ENCODE measurements at places on chromosomes 1 and 21. TPM values are rescaled to one million over a fixed set of nuclear protein-coding genes. Genes with fewer than 3 reads are reported as not detected.

The L1TD1 gene
- 0.43 TPM for total RNA-seq

The DMBX1 gene
- total RNA-seq: not detected

The FAM151A gene
- total RNA-seq: not detected

The NADK gene
- total RNA-seq: 71.3 TPM

The COL24A1 gene
- 0.23 TPM for total RNA-seq

The SCAMP3 gene
- total RNA-seq: 61.1 TPM

The HEATR1 gene
- 24.9 TPM for total RNA-seq

The PTGFR gene
- 17.0 TPM for total RNA-seq

The TEKT2 gene
- total RNA-seq: not detected

The AGMAT gene
- 0.26 TPM for total RNA-seq

The RER1 gene
- total RNA-seq: 67.3 TPM

The PSMB2 gene
- 35.3 TPM for total RNA-seq

The LCE5A gene
- not detected for total RNA-seq

The AMY1B gene
- total RNA-seq: not detected

The S100A3 gene
- 2.5 TPM for total RNA-seq

The TRIM67 gene
- total RNA-seq: 0.09 TPM

The HTR6 gene
- not detected for total RNA-seq

The KCNE1 gene
- not detected for total RNA-seq

The DFFB gene
- total RNA-seq: 3.5 TPM

The NUP133 gene
- 25.4 TPM for total RNA-seq

The TSTD1 gene
- 37.9 TPM for total RNA-seq

The C1orf53 gene
- total RNA-seq: 14.1 TPM

The OR2T33 gene
- total RNA-seq: not detected

The DPT gene
- 3.0 TPM for total RNA-seq

The EBNA1BP2 gene
- total RNA-seq: 73.6 TPM

The FGGY gene
- total RNA-seq: 21.4 TPM

The THEM5 gene
- not detected for total RNA-seq
